ENCODE measurements at places on chromosomes 12 and 14.

DNA sequence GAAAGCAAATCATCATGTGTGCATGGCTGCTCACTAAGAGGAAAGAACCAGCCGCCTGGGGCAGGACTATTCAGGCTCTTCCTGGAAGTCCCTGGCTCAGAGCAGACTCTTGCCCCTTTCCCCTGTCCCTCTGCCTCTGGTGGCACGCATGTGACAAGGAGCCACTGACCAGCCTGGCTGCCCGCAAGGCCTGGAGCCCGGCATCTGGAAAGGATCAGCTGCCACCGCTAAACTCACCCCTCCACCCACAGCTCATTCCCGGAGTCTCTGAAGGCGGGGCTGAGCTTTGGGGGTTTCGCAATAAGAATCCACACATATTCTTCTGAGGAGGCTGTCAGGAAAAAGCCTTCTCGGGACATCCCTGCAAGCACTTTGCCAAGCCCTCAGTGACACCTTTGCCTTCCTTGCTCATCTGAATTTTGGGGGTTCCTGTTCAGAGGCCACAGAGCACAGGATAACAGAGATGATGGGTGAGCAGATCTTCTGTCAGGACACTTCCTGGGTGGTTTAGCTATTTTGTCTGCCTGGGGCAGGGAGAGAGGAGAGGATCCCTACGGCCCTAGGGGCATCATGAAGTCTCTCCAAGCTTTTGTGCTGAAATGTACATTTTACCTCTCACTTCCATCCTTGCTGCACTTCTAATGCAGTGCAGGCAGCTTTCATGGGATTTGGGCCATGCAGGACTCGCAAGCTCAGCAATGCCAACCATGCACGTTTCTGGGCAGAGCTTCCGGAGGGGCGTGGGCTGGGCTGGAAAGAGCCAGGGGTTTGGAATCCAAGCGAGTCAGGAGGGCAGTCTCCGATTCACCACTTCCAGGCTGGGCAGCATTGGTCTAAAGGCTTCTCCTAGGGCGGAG lies 124.8 kb upstream of the MAP1LC3B2 start:
- no peak for DNase-seq

GRCh38 chr12:70966996-70967790 lies 46.7 kb upstream of the PTPRR start:
- DNase-seq = no peak

GRCh38 chr12:57756406-57757341 lies 1.8 kb downstream of the MARCHF9 start:
- peak; percentile 71 for DNase-seq

GRCh38 chr14:76963372-76963771 lies 65.1 kb downstream of the IRF2BPL start:
- no peak for DNase-seq

GRCh38 chr14:68137704-68138619 lies 318.4 kb downstream of the RAD51B start:
- DNase-seq = no peak

- no peak for DNase-seq
Observed at GRCh38 chr14:56202256-56202655, 84.0 kb downstream of the PELI2 start.

DNA sequence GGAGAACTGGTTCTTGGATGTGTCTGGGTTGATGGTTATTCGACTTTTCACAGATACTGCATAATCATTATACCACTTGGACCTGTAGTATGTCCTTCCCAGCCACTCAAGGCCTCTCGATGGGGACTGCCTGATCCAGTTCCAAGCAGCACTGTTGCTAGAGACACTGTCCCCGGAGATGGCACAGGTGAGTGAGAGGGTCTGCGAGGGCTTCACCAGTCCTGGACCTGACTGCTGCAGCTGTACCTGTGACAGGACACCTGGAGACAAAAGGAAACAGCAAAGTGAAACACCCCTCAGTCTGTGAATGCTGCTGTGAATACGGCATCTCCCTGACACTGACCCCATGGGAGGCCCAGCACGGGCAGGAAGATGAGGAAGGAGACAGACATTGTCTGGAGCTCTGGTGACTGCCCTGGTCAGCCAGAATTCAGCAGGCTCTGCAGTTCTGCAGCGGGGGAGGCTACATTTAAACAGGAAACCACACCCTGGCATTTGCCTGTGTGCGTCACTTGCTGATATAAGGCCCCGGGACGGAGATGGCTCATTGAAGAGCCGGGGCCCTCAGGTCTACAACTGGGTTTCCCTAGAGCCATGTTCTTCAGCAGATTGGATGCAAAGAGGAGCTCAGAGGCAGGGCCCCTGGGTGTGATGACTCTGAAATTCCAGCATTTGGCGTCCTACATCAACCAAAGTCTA lies 413.6 kb downstream of the TMEM121 start:
- DNase-seq = no peak

- DNase-seq = no peak
Observed at GRCh38 chr14:80754696-80755095, 186.8 kb downstream of the CEP128 start.

GRCh38 chr14:93962701-93963601 lies 13.4 kb downstream of the ASB2 start:
- DNase-seq = no peak

DNA sequence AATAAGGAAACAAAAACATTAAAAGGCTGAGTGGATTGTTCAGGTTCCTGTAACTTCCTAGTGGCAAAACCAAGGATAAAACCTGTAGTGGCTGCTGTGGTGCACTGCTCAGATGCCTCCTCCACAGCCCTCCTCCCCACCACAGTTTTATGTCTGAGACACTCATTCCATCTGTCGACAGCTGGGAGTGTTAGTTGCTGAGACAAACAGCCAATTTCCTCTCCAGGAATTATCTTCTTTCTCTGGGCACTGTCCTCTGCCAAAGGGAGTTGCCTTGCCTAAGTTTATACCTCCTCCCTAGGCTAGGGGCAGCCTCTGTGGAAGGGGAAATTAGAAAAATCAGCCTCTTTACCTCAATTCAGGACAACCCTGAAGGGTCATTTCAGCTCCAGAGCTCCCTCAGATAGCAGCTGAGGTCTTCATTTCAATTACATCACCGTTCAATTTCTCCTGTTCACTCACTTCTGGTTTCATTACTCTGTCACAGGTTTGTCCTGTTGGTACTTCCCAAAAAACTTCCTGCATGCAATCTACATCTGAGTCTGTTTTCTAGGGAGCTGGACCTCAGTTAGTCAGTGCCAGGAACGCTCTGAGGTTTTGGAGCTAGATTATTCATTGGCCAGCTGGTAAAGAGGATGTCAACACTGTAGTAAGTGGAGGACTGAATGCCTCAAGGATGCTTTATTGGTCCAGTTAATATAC lies 74.9 kb upstream of the ATP2B1 start:
- DNase-seq = no peak

All from naive thymus-derived CD4-positive, alpha-beta T cell (primary cell).